ENCODE measurements at places on chromosomes 6 and 20. TPM values are rescaled to one million over a fixed set of nuclear protein-coding genes. Genes with fewer than 3 reads are reported as not detected.

The RAMACL gene
- total RNA-seq: 3.4 TPM

The HLA-DPB1 gene
- total RNA-seq: 10.9 TPM

The SPTLC3 gene
- total RNA-seq: 0.63 TPM

- DNase-seq: no peak
Measured at GRCh38 chr6:32819729-32820128, 2.9 kb upstream of the HLA-DOB start.

GRCh38 chr6:36533321-36533720 is 14.0 kb downstream of the STK38 start:
- no peak for DNase-seq

GRCh38 chr6:170093658-170094596 is 197.0 kb downstream of the DLL1 start:
- DNase-seq: no peak

DNA sequence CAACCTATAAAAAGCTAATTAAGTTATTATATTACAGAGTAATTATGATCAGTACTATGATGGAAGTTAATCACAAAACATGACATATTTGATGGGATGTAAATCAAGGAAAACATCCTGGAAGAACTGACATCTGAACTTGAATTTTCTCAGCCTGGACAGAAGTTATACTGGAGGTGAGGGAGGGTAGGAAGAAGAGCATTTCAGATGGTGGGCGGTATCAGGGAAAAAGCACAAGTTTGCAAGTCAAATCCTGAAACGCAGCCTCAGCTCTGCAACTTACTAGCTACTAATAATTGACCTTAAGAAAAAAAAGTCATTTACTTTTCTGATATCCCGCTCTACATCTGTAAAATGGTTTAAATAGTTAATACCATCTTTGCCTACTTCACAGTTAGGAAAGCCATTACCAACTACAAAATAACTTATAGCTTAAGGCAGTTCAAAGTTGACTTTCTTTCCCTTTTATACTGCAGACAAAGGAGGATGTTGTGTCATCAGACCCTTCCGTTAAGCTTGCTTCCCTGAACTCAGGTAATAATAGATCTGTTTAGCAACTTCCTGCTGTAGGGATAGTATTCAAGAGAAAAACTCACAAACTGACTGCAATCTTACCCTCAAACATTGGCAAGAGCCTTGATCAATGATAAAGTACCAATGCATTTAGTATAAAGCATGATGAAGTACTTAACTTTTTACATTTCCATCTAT is 21.0 kb downstream of the NOL7 start:
- peak; percentile 75 for DNase-seq

GRCh38 chr6:106426250-106426970 is 65.9 kb downstream of the CRYBG1 start:
- DNase-seq: no peak

DNA sequence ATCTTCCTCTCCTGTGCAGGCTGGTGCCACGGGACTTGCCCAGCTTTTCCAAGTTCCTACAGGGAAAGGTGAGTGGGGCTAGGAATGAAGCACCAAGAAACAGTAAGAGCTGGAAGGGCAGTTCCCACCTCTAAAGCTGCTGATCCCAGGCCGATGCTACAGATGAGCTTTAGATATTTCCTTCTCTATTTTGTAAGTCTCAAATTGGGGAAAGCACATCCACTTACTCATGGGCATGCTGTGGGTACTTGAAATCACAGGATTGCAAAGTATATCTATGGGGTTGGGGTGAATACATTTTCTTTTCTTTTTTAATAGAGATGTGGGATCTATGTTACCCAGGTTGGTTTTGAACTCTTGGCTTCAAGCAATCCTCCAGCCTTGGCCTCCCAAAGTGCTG is 3.1 kb downstream of the ZBTB2 start:
- DNase-seq: no peak

The TMEM170B gene
- total RNA-seq: 1.4 TPM

DNA sequence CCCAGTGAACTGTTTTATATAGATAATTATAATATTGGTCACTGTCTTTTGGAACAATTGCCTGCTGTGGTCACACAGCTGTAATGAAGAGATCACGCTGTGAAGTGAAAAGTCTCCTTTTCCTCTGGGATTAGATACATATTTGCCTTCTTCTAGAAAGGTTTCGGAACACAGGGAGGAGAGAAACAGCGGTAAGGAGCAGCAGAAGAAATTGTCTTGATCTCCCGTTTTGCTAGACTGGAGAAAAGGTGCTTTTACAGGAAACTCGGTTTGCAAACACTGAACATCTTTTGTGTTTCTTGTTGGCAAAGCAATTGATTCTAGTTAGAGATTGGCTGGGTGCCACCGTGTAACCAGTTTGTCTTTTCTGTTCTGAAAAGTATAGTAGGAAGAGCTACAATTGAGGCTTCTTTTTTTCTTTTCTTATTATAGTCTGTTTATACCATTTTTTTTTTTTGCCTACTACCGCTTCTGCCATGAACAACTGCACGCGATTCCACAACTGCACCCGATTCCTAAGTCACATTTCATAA is 404.1 kb upstream of the ID4 start:
- no peak for DNase-seq

DNA sequence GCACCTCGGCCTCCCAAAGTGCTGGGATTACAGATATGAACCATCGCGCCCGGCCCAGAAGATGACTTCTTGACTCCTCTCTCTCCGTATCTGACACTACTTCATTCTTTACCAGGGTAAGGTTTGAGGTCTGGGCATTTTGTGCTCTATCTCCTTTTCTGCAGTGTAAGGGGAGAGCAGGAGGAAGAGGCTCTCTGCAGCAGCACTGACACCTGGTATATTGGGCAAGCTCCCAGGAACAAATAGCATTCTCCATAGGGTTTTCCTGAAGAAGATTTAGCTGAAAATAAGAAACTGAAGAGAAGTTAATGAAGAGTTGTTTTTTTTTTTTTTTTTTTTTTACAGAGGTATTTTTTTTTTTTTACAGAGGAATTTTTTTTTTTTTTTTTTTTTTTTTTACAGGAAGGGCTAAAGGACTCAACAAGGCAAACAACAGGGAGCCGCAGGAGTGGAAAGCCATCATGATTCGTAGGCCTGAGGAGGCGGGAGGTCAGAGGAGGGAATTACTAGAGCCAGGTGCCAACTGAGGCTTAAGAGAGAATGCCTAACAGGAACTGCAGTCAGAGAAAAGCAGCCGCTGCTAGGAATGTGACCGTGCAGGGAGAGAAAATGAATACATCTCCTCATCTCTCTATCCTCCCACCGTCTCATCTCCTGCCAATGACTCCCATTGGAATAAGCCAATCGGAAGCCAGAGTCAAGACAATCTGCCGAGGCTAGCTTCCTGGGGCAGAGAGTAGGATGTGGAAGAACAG is 34.7 kb upstream of the ADGRF4 start:
- no peak for DNase-seq

The XKR7 gene
- not detected for total RNA-seq

- no peak for DNase-seq
Measured at GRCh38 chr20:52476074-52476750, 284.6 kb upstream of the ZFP64 start.
